Ovary (tissue), 10 donors: ENCODE measurements at places on chromosomes 12 and 14. TPM values are rescaled to one million over a fixed set of nuclear protein-coding genes. Genes with fewer than 3 reads are reported as not detected.

Gene CCDC184
- 3.4 TPM for polyA plus RNA-seq

DNA sequence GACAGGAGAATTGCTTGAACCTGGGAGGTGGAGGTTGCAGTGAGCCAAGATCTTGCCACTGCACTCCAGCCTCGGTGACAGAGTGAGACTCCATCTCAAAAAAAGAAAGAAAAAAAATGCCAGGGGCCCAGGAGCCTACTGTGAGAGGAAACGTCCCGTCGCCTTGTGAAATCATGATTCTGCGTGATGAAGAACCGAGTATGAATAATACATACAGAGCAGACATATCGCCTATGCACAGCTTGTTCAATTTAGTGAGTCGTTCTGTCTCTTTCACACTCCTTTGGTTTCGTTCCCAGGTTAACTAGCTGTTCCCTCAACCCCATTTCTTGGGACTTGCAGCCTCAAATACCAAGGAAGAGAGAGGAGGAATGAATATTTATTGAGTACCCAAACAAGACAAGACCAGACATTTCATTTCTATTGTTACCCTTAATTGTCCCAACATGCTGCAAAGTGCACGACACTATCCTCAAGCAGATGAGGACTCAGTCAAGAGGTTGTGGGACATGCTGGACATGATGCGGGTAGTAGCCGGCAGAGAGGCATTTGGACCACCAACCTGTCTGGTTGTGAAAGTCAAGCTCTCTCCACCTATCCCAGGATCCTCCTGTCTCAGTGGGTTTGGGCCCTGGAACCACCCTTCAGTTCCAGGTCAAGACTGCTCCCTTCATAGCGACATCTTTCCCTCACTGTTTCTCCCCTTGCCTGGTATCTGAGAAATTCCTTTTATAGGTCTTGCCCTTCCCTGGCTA, 8.6 kb upstream of the CD27 start:
- DNase-seq, result no peak

GRCh38 chr12:19886639-19887064, 447.4 kb downstream of the AEBP2 start:
- no peak for DNase-seq

DNA sequence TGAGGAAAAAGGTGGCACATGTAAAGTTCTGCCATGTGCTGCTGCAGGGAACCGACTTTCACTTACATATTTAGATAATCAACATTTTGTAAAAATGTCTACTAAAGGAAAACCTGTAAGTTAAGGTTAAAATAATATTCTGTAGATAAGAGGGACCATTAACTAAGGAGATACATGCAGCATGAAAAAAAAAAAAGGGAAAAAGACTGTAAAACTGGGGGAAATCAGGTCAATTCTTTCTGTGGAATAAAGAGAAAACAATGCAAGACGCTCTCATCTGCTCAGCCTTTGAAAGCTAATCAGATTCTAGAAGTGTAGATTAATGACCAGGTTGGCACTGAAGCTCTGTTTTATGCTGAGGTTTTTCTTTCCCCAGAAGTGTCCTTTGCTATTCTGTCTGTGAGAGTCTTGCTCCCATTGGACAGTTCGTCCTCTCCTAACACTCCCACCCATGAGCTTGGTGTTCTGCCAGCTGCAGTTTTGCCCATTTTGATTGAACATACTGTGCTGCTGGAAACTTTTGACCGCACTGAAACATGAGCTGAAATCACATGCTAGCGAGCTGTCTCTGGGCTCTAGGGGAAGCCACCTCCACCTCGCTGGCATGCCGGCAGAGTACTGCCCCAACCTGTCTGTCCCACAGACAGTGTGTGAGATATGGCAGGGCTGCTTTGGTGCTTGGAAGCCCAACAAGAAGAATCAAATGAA, 39.7 kb downstream of the PPTC7 start:
- DNase-seq, result peak; percentile 94

DNA sequence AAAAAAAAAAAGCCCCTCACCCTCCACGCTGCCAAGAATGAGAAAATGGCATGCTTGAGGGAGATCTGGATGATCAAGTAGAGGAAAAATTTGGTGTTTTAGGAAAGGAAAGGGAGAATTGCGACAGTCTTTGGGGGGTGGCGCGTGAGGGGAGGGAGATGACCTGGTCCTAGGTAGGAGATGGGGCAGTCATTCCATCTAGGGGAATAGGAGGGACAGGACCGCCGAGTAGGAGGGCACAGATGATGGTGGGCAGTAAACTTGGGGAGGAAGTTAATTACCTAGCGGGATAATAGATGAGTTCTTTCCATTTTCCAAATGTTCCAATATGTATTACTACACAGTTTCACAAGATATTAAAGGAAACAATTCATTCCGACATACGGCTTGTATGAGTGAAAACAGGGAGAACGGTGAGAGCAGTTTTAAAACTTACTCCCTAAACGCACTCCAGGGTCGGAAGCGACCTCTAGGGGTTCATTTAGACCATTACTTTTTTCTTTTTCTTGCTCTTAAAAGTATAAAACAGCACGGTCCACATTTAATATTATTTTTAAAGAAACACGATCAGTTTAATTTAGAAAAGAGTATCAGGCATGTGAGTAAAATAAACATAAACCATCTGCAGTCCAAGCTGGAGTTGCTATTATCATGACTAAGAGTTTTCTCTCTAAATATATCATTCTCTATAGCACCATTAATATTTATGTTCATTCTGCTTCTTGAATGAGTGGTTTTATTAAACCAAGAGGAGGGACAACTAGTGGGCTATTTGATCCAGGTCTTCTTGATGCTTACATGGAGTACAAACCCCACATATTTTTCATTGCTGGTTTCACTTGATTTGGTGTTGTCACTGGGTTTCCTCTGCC, 3.0 kb upstream of the FNTB start:
- peak; percentile 24 for DNase-seq

GRCh38 chr14:65302571-65303189, 109.8 kb upstream of the FUT8 start:
- no peak for DNase-seq

DNA sequence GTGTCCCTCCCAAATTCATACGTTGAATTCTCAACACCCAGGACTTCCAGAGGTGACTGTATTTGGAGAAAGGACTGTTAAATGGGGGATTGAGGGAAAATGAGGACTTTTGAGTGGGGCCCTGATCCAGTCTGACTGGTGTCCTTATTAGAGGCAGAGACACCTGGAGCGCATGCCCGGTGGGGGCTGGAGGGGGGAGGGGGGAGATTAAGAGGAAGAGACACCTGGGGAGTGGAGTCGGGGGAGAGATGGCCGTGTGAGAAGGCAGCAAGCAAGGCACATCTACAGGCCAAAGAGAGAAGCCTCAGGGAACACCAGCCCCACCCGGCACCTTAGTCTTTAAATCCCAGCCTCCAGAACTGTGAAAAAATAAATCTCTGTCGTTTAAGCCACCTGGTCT, 209.7 kb downstream of the SLC41A2 start:
- no peak for DNase-seq

DNA sequence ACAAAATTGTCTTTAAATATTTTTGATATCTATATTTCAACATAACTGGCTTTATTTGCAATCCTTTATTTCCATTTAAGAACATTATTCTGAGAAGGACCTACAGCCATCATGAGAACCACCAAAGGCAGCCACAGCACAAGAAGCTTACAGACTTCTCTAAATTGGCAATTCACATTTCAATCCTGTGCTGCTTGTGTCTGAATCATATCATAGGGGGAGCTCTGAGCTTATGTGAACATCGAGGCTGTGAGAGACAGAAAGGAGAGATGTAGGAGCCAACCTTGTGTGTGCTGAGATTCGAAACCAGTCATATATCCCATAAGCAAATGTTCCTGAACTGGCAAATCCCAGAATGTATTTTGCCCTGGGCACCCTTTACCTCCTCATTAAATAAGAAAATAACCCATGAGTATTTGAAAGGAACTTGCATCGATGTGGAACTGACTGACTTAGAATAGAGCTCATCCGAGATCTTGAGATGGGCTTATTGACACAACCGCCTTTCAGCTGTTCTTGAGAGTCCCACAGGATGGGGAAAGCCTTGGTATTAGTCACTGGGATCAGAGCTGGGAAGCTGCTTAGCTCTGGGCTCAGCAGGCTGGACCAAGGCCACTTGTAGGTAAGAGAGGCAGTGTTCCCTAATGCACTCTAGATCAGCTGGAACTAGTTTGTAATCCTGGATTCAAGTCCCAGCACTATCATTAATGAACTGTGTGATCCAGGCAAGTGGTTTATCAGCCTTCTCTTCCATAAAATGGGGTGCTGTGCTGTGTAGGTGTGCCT, 329.8 kb downstream of the CACNA1C start:
- no peak for DNase-seq

GRCh38 chr12:122407208-122407607, 15.3 kb downstream of the CLIP1 start:
- no peak for DNase-seq

- no peak for DNase-seq
Measured at GRCh38 chr12:109567296-109567695, 6.0 kb downstream of the MMAB start.

Gene NKX2-1
- not detected for polyA plus RNA-seq

Gene PTPRR
- 0.52 TPM for polyA plus RNA-seq

Gene KRT73
- polyA plus RNA-seq, result not detected

- no peak for DNase-seq
Measured at GRCh38 chr12:101407049-101407435, 530 bp downstream of the ARL1 start.

DNA sequence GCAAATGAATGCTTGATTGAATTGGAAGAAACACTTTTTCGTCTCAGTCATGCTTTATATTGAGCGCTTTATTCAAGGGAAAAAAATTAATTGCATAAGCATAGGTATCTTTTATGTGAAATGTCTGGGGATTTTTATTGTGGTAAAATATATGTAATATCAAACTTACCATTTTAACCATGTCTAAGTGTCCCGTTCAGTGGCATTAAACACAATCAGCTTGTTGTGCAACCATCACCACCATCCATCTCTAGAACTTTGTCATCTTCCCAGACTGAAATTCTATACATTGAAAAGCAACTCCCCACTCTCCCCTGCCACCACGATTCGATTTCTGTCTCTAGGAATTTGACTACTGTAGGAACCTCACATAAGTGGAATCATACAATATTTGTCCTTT, 39.8 kb downstream of the PHLDA1 start:
- DNase-seq, result no peak
